Stimulated activated CD8-positive, alpha-beta memory T cell treated with anti-CD3 and anti-CD28 coated beads, Interleukin-7, amount 100 ng/mL, for 4 hours (primary cell): ENCODE measurements at places on chromosomes 3 and 15.
A peak's percentile ranks its signal among the peaks of the same experiment; 100 is the strongest.

DNA sequence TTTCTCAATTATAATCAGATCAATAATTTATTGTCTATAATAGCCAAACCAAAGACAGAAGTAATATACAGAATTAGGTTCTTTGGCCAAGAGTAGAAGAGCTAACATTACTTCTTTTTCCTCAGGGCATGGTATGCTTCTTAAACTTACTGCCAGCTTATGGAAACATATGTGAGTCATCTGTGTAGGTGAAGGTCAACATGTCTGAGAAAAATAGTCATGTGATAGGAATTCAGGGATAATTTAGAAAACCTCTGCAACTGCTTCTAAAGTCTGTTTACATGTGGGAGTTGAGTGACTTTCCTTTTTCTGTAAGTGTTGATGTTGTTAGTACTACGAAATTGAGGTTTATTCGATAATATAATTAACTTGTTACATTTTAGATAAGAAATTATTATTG lies 19.2 kb upstream of the MAP6D1 start:
- no peak for DNase-seq

- DNase-seq = no peak
Observed at GRCh38 chr15:95684126-95684525, 646.4 kb upstream of the NR2F2 start.

- DNase-seq = peak; percentile 35
Observed at GRCh38 chr3:107927361-107928083, 163.3 kb downstream of the CD47 start.

- DNase-seq = no peak
Observed at GRCh38 chr3:181264486-181264885, 274.9 kb upstream of the DNAJC19 start.

DNA sequence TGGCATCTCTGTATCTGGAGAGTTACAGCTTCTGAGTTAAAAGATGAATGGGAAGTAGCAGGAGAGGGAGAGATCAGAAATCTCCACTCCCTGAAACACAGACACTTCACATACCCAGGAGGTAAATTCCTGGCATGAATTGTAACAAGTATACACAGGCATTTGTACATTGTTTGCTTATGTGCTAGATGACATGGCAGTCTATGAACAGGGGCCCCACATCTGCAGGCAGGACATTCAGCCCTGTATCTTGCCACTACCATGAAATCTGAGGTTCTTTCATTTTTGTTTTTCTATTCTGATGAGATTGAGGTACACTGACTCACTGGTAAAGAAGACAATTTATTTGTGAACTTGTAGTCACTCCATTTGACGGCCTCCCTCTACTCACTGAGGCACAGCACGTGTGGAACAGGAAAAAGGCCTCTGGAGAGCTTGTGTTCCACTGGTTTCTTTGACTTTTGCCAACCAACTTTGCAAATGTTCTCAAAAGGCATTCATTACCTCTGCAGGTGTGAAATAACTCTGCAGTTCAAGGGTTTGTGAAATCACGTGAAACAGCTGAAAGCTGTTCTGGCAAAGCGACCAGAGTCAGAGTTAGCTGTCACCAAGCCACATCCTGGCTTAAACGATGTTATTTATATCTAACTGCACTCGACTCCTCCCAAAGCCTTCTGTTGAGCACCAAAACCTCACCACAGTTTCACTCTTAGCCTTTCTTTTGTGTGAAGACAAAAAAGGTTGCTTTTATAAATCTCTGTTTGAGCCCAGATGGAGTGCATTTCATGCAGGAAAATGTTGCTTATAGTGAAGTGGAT lies 401.3 kb upstream of the CFAP20DC start:
- DNase-seq = peak; percentile 35

DNA sequence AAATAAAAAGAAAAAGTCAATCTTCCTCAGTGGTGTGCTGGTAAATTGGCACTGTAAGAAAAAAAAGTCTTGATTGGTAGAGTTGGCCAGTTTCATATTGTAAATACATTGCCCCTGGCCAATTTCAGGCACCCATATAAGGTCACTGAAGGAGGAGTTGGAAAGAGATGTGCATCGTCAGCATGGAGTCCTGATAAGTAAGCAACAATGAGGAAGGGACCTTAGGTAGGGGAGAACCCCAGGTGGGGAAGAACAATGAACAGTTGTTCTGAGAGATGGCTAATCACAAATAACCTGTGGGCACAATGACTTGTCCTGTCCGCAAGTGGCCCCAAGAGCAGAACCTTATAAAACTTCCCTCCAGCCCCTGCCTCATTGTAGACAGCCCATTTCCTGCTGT lies 8.6 kb upstream of the CYP8B1 start:
- no peak for DNase-seq

GRCh38 chr3:129003578-129004112 lies 2.5 kb downstream of the EFCC1 start:
- no peak for DNase-seq

DNA sequence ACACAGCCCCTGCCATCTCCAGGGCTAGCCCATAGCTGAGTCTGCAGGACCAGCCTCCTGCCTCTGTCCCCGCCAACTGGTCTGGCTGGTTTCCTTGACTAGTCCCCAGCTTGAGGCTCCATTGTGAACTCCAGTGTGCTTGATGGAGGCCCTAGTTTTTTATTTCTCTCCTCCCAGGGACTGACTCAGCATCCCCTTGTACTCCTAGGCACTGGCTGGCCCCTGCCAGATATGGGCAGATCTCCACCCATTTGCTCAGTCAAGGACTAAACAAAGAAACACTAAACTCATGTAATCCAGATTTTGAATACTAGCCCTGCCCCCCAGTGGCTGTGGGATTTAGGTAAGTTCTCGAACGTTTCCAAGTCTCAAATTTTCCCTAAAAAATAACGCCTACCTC lies 415.4 kb upstream of the RORA start:
- DNase-seq = no peak

DNA sequence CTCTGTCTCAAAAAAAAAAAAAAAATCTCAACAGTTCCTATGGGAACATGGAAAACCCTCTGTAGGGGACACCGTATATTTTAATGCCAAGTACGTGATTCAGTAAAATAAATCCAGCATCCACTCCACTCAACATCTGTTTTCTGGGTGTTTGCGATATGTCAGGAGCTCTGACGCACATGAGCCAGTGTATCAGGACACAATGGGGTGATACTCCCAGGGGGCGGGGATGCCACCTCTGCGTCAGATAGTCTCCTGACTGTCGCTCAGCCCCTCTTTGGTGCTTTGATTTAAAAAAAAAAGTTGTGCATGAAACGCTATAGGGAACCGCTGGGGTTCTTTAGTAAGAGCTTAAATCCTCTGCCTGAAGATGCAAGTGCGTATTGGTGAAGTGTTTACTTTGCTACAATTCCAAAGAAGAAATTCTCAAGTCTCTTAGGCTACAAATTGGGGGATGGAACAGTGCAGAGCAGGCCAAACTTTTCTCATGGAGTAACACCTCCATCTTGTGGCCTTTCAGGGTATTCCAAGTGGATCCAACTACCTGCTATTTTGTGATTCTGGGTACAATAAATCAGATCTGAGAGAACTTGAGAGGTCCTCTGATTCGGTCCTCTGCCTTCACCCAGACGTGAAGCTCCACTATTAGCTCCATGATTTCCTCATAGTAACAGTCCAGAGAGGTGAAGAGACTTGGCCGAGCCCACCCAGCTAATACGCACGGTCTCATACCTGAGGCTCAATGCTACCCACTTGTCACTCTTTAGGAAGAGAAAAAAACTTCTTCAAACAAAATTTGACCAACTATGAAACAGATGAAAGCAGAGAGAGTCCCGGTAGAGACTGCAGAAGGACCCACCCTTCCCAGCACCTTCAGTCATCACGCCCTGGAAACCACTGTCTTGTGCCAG lies 9.3 kb upstream of the NR2E3 start:
- DNase-seq = no peak

GRCh38 chr15:66946578-66947164 lies 118.7 kb upstream of the SMAD3 start:
- peak; percentile 54 for DNase-seq

DNA sequence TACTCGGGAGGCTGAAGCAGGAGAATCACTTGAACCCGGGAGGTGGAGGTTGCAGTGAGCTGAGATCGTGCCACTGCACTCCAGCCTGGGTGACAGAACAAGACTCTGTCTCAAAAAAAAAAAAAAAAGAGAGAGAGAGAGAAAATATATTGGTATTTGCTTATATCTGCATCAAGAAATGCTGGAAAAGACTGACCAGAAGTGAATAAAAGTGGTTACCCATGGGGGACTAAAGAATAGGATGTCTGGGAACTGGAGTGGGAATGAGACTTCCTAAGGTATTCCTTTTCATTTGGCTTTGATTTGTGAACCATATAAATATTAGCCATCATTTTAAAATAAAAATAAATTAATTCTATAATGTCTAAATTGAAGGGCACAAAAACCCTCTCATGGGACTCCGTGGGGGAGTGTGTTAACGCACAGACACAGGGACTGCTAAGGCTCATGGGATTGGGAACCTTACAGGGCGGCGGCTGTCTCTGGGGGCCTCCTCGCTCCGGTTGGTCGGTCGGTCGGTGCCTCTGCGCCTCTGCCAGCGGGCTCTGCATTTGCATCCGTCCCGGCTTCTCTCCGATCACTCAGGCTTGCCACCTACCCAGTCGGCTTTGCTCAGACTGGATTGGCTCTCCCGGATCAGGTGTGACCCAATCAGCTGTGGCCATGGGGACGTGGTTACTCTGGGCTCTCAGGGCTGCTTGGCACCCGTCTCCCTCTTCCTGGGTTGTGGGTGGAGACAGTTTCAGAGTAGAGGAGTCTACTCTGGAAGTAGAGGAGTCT lies 12.7 kb upstream of the TSPAN3 start:
- DNase-seq = peak; percentile 41

DNA sequence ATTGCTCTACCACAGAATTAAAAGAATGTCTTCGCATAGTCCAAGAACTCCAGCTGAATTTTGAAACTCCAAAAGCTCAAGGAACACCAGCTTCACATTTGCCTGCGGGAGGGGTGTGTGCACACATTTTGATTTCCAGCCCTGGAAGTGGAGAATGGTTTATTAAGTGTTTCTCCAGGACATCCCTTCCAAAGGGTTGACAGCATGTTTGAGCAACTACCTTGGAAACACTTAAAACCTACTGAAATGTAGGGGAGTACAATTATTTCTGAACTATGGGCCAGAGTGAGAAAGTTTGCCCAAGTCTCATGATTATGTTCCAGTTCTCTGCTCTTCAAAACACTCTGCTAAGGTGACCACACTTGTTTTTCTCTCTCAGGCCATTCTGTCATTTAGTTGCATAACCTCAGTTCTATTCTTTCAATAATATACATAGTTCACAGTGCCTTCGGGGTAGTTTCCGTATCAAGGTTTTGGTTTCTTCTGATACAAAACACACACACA lies 7.9 kb downstream of the ACP3 start:
- no peak for DNase-seq

DNA sequence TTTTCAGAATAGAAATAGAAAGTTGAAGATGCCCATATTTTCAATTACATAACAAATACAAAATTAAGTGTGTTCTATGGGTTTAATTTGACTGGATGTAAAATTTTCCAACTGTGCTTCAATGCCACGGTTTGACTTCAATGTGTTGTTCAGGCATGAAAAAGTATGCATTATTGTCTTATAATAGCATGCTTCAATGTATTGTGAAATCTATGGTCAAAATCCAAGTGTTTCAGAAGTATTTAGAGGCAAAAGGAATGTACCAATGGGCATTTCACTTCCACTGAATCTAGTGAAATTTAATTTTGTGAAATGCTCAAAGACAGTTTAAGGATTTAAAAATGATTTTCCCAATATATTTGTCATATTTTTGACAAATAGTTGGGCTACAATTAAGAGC lies 16.0 kb downstream of the NEK10 start:
- no peak for DNase-seq

DNA sequence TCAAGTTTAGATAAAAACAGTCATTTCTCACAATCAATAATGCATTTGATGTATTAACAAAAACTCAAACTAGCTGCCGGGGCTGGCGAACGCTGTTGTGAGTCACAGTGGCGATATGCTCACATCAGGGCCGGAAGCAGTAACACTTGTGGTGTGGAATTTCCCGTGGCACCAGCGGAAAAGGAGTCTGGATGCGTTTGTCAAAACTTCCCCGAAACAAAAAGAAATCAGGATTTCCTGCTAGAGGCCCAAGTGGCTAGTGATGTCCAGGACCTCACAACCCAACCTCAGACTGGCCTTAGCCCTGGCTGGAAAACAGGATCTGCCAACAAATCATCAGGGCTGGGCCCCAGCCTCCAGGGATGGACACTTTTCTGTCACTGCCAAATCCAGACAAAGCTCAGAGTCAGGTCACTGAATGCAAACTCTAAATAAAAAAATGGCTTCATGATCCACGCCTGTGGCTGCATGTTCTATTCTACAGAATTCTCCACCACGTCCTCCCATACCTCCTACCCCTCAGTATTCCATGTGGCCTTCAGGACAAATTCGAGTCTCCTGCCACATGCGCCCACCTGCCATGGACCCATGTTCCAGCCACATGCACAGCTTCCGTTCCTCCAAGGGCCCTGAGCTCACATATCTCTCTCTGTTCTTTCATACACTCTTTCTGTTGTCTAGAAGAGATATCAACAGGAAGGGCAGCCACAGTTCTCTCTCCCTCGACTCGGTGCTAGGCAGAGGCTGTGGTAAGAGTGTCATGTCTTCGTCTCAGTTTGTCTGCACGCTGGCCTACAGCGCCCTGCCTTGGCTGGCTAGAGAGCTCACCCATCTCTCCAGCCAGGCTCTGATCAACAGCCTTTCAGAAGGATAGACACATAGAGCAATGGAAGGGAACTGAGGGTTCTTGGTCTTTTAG lies 35.4 kb downstream of the EHD4 start:
- peak; percentile 71 for DNase-seq
